Neural crest cell (in vitro differentiated cells): ENCODE measurements at places on chromosomes 2 and 18.

DNA sequence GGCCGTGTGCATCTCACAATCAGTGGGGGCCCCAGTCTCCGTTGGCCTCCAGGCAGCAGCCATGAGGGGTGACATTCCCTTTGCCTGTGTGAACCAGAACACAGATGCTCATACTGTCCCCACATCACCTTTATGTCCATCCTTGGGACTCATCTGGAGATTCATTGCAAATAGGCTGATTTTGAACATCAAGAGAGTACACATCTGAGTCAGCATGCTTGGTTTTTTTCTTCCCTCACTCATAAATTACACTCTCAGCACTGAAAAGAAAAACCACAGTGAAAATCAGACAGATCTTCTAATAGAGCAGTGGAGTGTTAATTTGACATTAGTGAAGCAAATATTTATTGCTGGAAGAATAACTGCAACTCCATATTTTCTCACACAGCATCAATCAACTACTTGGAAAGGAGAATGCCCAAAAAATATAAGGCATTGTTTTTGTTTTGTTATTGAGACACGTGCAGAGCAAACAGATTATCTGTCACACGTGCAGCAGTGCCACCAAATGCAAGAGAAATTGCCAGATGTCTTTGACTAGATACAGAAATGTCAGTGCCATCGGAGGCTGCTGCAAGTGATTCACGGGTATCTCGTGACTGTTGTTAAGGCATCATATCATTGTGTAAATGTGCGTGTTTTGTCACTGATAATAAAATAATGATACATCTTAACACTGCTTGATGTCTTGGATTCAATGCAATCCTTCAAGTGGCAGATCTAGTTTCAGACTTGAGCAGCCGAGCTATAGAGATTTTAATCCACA lies 10.9 kb downstream of the APCDD1 start:
- peaks cover 63% of the 10 kb centered on the region for H3K4me1 ChIP-seq
- H3K27ac ChIP-seq: no peak overlapping the region
- no peaks in the 10 kb centered on the region for H3K27me3 ChIP-seq
- peaks cover 8% of the 10 kb centered on the region for H3K36me3 ChIP-seq
- DNase-seq: no peak

- peak; percentile 48 for DNase-seq
- H3K27ac ChIP-seq: no peak overlapping the region
- no peak overlapping the region for H3K4me3 ChIP-seq
- no peaks in the 10 kb centered on the region for H3K27me3 ChIP-seq
- peaks cover 5% of the 10 kb centered on the region for H3K4me1 ChIP-seq
- H3K36me3 ChIP-seq: no peaks in the 10 kb centered on the region
Observed at GRCh38 chr18:13629841-13630715, 96.3 kb downstream of the FAM210A start.

- no peak for DNase-seq
- H3K27me3 ChIP-seq: peaks cover 15% of the 10 kb centered on the region
- no peak overlapping the region for H3K27ac ChIP-seq
- H3K4me3 ChIP-seq: no peak overlapping the region
Observed at GRCh38 chr2:186709529-186710450, 15.9 kb downstream of the FAM171B start.

DNA sequence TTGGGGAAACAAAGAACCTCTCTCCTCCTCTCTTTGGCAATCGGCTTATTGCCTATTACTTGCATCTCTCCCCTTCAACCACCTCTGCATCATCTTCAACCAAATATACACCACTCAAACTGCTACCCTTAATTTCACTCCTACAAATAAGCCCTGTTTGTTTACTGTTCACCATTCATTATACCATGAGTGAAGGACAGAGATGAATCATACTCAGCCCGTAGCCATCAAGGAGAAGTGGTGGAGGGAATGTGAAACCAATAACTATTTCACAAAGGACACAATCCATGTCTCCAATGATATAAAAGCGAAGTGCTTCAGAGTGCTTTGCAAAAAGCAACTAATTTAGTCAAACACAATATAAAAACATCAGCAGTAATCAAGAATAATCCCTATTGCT lies 76.8 kb downstream of the CACNB4 start:
- H3K27ac ChIP-seq: no peak overlapping the region
- H3K4me1 ChIP-seq: peaks cover 9% of the 10 kb centered on the region
- no peaks in the 10 kb centered on the region for H3K36me3 ChIP-seq
- no peak overlapping the region for H3K4me3 ChIP-seq

DNA sequence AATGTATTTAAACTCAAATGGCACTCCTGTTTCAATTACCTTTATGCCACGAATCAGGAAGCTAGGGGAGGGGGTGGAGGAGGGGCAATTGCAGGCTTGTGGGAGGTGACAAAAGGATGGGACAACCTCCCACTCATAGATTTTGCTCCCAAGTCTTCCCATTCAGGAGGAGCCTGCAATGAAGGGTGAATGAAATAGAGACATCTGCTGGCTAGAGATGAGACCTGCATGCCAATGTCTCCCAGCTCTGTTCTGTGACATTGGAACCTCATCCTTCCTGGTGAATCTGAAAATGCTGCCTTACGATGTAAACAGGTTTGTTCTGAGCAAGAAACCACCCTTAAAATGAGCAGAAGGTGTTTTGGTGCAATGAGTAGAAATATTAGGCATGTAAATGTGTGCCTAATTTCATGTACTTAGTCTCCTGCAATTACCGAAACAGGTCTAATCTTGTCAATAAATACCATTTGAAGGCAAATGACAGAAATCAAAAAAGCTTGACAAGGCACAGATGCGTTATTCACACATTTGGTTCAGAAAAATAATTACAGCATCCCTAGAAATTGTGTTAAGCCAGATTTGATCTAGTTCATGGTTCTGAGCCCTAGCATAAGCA lies 2.7 kb upstream of the PID1 start:
- peaks cover 48% of the 10 kb centered on the region for H3K27me3 ChIP-seq
- DNase-seq: peak; percentile 47
- no peak overlapping the region for H3K27ac ChIP-seq
- peaks cover 5% of the 10 kb centered on the region for H3K4me1 ChIP-seq

GRCh38 chr18:56314396-56314795 lies 324.0 kb downstream of the TXNL1 start:
- no peak overlapping the region for H3K4me3 ChIP-seq
- no peak for DNase-seq
- H3K27ac ChIP-seq: no peak overlapping the region
- no peaks in the 10 kb centered on the region for H3K36me3 ChIP-seq

DNA sequence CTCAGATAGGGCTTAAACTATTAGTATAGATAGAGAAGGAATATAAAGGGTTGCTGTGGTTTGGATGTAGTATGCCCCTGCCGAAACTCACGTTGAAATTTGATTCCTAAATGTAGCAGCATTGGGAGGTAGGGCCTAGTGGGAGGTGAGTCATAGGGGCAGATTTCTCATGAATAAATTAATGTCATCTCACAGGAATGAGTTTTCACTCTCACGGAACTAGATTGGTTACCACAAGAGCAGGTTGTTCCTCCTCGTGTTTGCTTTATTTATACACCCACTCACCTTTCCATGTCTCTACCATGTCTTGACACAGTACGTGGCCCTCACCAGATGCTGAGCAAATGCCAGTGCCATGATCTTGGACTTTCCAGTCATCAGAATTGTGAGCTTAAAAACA lies 218.2 kb downstream of the RBM43 start:
- no peaks in the 10 kb centered on the region for H3K27me3 ChIP-seq
- peaks cover 2% of the 10 kb centered on the region for H3K36me3 ChIP-seq
- no peak for DNase-seq
- H3K4me1 ChIP-seq: peaks cover 4% of the 10 kb centered on the region
- H3K4me3 ChIP-seq: no peak overlapping the region

DNA sequence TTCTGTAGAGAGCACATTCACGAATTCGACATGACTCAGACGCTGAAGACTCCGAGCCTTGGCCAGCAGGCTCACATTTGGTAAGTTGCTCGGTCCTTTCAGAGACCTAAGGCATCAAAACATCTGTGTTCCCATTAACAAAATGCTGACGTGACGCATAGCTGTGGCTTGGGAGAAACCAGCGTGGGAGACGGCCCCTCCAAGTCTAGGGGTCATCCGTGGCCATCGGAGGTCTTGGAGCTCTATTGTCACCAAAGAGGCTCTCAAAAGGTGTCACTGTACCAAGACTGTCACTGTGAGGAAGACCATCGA lies 14.9 kb downstream of the FBLN7 start:
- no peak overlapping the region for H3K27ac ChIP-seq
- no peaks in the 10 kb centered on the region for H3K27me3 ChIP-seq
- peaks cover 15% of the 10 kb centered on the region for H3K36me3 ChIP-seq
- no peak overlapping the region for H3K4me3 ChIP-seq
- H3K4me1 ChIP-seq: peaks cover 50% of the 10 kb centered on the region

- no peaks in the 10 kb centered on the region for H3K27me3 ChIP-seq
- H3K4me3 ChIP-seq: no peak overlapping the region
- H3K36me3 ChIP-seq: no peaks in the 10 kb centered on the region
Observed at GRCh38 chr2:75525434-75526310, 35.1 kb downstream of the EVA1A start.

GRCh38 chr2:30355306-30355705 lies 91.7 kb upstream of the LCLAT1 start:
- no peaks in the 10 kb centered on the region for H3K27me3 ChIP-seq
- H3K4me3 ChIP-seq: no peak overlapping the region
- DNase-seq: no peak
- H3K27ac ChIP-seq: no peak overlapping the region
- H3K4me1 ChIP-seq: no peaks in the 10 kb centered on the region
- H3K36me3 ChIP-seq: no peaks in the 10 kb centered on the region

DNA sequence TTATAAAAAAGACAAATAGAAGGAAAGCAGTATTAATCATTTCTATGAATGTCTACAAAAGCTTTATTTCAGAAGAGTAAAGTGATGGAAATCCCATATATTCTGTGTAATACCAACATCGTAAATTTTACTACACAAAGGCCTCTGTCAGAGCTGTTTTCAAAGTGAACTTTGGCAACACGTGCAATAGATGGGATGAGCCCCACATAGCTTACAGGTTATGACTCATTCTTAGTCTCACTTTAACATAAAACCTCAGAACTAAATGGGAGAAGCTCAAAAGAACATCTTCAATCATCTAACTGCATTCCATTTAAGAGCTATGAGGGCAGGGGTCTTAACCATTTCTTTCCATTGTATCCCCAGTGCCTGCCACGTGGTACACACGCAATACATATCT lies 11.5 kb downstream of the VPS4B start:
- no peak overlapping the region for H3K4me3 ChIP-seq
- H3K4me1 ChIP-seq: no peaks in the 10 kb centered on the region
- DNase-seq: no peak
- peaks cover 6% of the 10 kb centered on the region for H3K36me3 ChIP-seq
- H3K27me3 ChIP-seq: no peaks in the 10 kb centered on the region
- no peak overlapping the region for H3K27ac ChIP-seq

- H3K27ac ChIP-seq: no peak overlapping the region
- DNase-seq: no peak
- peaks cover 22% of the 10 kb centered on the region for H3K4me1 ChIP-seq
- H3K27me3 ChIP-seq: no peaks in the 10 kb centered on the region
- no peak overlapping the region for H3K4me3 ChIP-seq
Observed at GRCh38 chr2:235131334-235132305, 179.8 kb downstream of the SH3BP4 start.

DNA sequence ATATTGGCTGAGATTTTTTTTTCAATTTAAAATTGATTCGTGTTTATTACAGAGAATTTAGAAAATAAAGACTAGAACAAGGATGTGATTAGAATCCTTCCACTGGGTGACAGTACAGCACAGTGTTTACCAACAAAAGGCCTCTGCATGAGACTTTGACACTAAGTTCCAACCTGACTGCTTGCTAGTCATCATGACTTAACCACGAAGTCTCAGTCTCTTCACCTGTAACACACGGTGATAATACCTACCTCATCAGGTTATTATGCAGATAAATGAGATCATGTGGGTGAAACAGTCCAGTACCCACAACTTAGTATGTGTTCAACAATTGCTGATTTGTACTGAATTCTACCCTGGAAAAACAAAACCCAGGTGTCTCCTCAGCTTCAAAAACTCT lies 151.2 kb downstream of the STK39 start:
- no peaks in the 10 kb centered on the region for H3K4me1 ChIP-seq
- no peak overlapping the region for H3K27ac ChIP-seq
- no peak for DNase-seq
- no peaks in the 10 kb centered on the region for H3K27me3 ChIP-seq
- H3K36me3 ChIP-seq: peaks cover 8% of the 10 kb centered on the region
- H3K4me3 ChIP-seq: no peak overlapping the region

GRCh38 chr18:24136967-24137373 lies 1.9 kb upstream of the CABYR start:
- H3K27ac ChIP-seq: no peak overlapping the region
- H3K4me3 ChIP-seq: peak overlapping the region; percentile 78
- H3K27me3 ChIP-seq: no peaks in the 10 kb centered on the region
- H3K4me1 ChIP-seq: peaks cover 18% of the 10 kb centered on the region

- peak overlapping the region; percentile 91 for H3K4me3 ChIP-seq
- H3K27me3 ChIP-seq: peaks cover 2% of the 10 kb centered on the region
- H3K27ac ChIP-seq: peak overlapping the region; percentile 92
- H3K4me1 ChIP-seq: peaks cover 39% of the 10 kb centered on the region
- peaks cover 2% of the 10 kb centered on the region for H3K36me3 ChIP-seq
Observed at GRCh38 chr2:144332356-144333142, 187.4 kb downstream of the ZEB2 start.

DNA sequence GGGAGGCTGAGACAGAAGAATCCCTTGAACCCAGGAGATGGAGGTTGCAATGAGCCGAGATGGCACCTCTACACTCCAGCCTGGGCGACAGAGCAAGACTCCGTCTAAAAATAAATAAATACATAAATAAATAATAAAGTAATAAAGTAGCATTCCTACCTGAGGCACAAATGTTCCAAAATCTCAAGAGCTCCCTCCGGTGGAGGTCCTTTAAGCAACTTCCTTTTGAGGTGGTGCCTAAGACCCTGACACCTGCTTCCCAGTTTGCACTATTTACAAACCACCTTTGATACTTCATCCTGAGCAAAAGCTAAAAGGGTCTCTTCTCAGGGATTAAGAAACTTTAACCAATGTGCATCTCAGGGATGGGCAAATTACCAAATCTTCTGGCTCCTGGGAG lies 505.1 kb downstream of the CNTNAP5 start:
- no peak overlapping the region for H3K27ac ChIP-seq
- DNase-seq: no peak
- no peaks in the 10 kb centered on the region for H3K36me3 ChIP-seq
- no peak overlapping the region for H3K4me3 ChIP-seq
- H3K4me1 ChIP-seq: no peaks in the 10 kb centered on the region

GRCh38 chr2:191675807-191676721 lies 1.9 kb upstream of the NABP1 start:
- H3K27me3 ChIP-seq: peaks cover 7% of the 10 kb centered on the region
- no peaks in the 10 kb centered on the region for H3K36me3 ChIP-seq
- H3K4me1 ChIP-seq: peaks cover 27% of the 10 kb centered on the region
- DNase-seq: no peak
- no peak overlapping the region for H3K27ac ChIP-seq
- H3K4me3 ChIP-seq: peak overlapping the region; percentile 92

GRCh38 chr2:169711751-169712509 lies 17.7 kb downstream of the PHOSPHO2 start:
- H3K27me3 ChIP-seq: no peaks in the 10 kb centered on the region
- no peak for DNase-seq
- no peak overlapping the region for H3K4me3 ChIP-seq
- H3K4me1 ChIP-seq: no peaks in the 10 kb centered on the region
- peak overlapping the region; percentile 3 for H3K27ac ChIP-seq

DNA sequence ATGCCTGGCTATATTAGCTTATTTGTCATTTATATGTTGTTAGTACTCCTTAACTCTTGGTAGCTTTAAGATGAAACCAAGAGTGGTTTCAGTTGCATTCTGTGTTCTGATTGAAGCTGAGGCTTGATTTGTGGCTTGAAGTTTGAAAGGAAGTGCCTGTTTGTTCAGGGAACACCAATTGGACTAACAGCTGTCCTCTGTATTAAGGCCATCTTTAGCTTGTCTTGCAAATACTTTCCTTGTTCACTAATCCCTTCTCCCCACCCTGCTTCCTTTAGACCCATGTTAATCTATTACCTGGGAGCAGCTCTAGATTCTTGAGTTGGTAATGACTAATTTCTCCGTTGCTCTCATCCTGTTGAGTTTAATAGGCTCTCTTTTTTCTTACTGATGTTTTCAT lies 13.4 kb downstream of the ITGA6 start:
- no peak overlapping the region for H3K4me3 ChIP-seq
- no peak for DNase-seq
- H3K27ac ChIP-seq: no peak overlapping the region
- peaks cover 38% of the 10 kb centered on the region for H3K4me1 ChIP-seq
